ENCODE measurements at places on chromosomes 12 and 14.
A peak's percentile ranks its signal among the peaks of the same experiment; 100 is the strongest.

DNA sequence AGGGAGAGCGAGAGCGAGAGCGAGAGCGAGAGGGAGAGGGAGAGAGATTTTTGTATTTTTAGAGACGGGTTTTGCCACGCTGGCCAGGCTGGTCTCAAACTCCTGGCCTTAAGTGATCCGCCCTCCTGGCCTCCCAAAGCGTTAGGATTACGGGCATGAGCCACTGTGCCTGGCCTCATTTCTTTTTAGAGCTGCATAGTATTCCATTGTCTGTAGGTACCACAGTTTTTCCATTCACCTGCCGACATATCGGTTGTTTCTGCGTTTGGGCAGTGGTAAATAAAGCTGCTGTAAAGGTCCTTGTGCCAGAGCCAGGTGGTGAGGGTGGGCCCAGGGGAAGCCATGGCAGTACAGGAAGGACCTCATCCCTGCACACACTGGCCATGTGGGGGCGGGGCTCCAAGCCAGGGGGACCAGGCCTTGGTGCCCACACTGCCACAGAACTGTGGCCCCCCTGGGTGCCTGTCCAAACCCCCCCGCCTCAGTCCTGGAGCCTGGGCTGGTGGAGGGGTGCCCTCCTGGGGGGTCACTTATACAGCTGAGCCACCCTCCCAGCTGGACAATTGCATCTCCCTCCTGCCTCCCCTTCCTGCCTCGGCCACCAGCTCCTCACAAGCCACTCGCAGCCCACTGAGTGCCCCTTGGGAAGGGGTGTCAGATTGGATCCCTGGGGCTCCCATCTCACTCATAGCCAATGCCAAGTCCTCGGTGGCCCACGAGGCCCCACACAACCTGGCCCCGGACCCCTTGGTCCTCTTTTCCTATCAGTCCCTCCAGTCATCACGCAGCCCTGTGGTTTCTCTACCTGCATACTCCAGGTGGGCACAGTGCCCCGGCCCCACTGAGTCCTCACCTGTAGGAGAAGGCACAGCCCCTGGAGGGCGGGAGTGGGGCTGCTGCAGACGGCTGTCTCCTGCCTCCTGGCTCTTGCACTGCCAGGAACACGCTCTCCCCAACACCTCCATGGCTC is 1.7 kb upstream of the PUS1 start:
- no peak for DNase-seq

GRCh38 chr12:58254463-58255100 is 313.2 kb downstream of the ATP23 start:
- DNase-seq, result no peak

DNA sequence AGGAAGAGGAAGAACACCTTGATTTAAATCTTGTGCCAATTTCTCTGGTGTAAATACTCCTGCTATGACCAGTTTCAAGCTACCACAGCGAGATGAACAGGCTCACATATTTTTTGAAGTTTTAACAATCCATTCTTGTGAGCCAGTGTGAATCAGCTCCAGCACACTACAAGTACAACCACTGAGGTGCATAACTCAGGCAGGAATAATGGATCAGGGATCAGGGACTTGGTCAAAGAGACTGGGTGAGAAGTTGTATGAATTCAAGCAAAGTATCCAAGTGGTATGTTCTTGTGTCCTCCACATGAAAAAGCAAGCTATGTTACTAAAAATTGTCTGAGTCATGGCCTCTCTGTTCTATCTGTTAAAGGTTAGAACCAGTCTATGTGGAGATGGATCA is 35.2 kb upstream of the KITLG start:
- no peak for DNase-seq

DNA sequence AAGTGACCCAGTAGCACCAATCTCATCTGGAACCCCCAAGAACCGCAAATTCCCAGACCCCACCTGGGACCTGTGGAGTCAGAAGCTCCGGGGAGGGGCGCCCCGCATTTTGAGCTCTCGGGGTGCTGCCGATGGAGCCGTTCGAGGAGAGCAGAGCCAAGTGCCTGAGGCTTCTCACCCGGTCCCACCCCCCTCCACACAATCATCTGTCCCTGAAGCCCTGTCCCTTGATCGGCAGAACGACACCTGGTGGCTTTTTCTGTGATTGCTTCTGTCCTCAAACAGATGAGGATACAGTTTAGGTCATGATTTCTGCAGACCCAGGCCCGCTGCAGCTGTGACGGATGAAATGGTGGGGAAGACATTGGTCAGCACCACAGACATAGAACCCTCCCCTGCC is 74.7 kb downstream of the NOC4L start:
- peak; percentile 75 for DNase-seq

GRCh38 chr14:103126873-103127304 is 3.6 kb downstream of the TNFAIP2 start:
- DNase-seq, result no peak

GRCh38 chr12:91561301-91561957 is 378.8 kb upstream of the DCN start:
- no peak for DNase-seq

DNA sequence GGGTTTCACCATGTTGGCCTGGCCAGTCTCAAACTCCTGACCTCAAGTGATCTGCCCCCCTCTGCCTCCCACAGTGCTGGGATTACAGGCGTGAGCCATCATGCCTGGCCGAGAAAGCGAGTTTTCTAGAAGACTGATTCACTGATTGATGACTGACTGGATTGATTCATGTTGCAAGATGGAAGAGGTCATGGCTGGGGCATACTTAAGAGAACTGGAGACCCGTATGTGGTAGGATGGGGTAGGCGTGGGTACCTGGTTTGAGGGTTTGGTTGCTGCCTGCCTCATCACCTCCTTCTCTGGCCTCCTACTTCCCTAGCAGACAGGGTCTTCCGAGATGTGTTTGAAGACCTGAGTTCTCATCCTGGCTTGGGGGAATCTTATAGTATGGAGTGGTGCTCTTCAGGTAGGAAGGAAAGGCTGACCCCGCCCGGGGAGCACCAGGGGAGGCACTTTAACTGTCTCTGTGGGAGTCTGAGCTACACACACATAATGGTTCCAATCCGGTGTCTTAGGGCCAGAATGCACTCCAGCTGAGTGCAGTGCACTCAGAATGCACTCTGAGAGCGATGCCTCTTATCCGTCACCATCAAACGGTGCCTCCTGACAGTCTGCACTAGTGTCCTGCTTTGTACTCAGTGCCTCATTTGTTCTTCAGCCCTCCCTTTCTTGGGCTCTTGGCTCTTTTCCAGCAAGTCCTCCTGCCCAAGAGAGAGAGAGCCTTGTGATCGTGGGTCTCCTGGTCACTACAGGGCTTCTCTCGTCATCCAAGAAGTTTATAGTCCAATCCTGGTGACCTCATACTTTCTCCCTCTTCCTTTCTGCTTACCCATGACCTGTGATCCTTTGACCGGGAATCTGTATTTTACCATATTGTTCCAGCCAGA is 19.7 kb downstream of the PLEKHG3 start:
- DNase-seq, result no peak

DNA sequence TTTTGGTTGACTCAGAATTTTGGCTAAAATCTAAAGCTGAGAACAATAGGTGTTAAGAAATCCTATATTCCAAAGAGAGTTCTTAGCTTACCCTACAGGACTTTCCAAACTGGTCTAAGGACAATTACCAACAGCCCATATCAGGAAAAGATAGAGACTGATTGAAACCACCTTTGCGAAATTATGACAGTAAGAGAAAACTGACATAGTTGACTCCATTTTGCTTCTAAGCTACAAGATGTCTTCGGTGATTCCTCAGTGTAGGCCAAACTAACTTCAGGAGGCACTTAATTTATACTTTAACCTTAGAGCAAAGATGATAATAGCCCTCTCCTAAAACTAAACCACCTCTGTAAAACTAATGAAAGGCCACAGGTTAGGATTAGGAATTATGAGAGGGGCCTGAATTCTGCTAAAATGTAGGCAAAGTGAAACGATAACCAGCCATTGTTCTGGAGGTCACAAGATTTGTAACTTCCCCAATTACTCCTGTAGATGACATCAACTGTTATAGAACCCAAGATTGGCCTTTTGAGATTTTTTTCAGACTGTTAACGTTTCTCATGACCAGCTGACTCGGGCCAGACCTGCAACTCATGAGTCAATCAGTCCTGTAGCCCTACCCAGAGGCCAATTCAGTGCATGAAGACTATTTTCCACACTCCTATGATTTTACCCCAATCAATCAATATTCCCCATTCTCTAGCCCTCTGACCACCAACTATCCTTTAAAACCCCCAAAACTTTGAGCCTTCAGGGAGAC is 43.0 kb downstream of the KLRG1 start:
- no peak for DNase-seq

DNA sequence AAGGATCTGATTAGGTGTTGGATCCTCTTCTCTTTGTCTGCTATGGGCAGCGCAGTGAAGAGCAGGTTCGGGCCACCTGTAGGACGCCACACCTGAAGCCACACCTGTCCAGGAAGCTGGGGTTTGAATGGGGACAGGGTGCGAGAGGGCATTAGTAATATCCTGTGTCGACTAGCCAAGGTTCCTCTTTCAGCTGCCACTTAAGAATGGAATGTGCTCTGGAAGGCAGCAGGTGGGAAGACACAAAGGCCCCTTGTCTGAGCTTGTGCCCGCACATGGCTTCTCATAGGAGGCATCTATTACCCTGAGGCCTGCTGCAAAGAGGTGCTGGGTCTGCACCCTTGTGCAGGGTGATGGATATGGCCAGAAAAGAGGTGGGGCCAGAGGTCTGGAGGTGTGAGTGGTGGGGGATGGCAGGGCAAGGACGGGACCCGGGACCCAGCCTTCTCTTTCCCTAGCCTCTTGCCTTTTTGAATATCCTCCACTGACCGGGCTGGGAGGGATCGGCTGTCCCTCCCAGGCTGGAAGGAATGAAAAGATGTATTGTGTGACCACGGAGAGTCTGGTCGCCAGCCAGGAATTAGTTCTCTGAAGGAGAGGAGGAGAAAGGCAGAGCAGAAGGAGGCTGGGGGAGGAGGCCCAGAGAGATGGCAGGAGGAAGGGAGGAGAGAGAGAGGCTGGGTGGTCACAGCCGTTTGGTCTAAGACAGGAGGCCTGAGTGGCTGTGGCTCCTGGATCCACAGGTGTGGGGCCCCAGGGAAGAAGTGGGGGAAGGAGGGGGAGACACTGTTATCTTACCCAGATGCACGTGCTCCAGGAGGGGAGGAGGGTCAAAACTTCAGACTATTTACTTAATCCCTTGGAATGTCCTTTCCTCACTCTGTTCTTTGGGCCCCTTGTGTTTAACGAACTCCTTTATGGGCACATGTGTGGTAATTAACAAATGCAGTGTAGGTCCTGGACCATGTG is 101.5 kb downstream of the SMOC1 start:
- no peak for DNase-seq

DNA sequence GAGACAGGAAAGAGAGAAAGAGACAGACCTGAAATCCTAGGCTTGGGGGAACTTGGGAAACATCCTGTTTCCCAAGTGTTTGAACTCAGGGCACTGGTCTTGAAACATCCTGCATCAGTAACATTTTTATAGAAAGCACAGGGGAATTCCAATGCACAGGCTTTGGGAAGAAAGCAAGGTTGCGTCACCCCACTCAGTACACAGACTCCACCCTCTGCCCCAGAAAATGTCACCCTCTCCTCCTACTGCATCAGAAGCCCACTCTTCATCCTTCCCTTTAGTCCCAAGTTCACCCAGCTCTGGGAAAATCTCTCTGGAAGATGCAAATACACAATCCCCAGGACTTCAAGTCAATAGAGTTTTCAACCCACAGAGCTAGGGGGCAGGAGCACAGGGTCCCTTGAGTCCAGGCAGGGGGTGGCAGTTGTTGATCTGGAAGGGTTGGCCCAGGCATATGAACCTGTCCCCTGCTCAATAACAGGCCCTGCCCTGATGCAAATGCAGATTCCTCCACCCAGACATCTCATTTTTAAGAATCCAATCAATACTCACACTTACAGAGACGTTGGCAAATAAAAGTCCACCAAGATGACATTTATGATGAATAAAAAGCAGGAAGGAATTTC is 1.7 kb downstream of the RDH16 start:
- DNase-seq, result no peak

DNA sequence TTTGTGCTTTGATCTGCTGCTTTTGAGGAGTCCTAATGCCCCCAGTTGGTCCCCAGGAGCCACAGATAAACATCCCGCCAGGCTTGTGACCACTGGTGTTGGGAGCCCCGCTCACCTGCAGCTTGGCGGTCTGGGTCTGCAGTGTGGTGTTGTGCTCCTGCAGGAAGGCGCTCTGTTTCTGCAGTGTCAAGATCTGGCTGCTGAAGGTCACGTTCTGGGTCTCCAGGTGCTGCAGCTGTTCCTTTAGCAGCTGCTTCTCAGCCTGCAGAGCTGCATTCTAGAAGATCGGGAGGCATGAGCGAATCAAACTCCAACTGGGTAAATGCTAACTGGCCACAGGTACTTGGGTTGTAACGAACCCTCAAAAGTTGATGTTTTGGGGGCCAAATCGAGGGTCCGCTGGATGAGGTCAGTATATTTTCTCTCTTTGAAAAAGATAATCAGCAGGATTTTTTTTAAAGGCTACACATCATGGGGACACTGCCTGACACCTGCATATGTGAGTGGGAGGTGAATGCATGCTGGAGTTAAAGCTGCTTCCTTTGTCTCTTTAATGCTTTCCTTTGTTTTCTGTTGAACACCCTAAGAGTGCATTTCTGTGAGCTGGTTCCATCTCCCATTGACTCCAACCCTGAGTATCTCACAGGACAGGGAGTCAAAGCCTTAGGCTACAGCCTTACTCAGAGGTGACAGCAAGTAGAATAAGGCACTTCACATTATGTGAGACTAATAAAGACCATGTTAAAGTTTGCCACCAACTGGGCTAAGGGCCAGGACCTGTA is 61.3 kb upstream of the GPR68 start:
- DNase-seq, result no peak

GRCh38 chr12:5034603-5035002 is 9.1 kb upstream of the KCNA5 start:
- no peak for DNase-seq

GRCh38 chr12:54583726-54584125 is 4.7 kb downstream of the PPP1R1A start:
- DNase-seq, result no peak

- DNase-seq, result no peak
These were observed 19.1 kb downstream of the TSPAN11 start for GRCh38 chr12:30945443-30946164.

DNA sequence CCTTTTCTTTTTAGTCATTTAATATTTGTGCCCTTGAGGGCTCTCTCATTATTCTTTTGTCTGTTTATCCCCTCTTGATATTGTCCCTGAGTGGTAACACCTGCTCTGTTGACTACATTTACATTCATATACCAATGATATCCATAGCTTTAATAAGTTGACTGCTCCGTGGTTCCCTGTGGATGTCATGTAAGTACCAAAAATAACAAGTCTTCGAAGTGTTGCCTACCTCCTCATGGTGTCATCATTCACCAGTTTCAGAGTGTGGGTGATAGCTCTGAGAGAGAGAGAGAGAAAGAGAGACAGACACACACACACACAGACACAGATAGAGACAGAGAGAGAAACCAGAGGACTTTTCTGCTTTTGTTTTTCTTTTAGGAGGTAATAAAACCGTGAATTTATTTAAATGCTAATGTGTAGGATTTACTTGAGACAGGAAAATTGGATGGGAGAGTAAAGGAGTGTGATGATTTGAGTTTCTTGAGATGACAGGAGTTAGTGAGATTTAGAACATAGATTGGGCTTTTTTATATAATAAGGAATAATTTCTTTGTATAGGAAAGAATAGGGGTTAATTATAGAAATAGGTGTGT is 52.2 kb downstream of the PAPOLA start:
- no peak for DNase-seq

GRCh38 chr12:3049611-3050249 is 27.4 kb upstream of the TSPAN9 start:
- no peak for DNase-seq

- DNase-seq, result no peak
These were observed 305.4 kb upstream of the SEL1L start for GRCh38 chr14:81839056-81839455.

- peak; percentile 2 for DNase-seq
These were observed 58.9 kb upstream of the EEA1 start for GRCh38 chr12:92987846-92988621.

Measured in naive thymus-derived CD8-positive, alpha-beta T cell (primary cell).